ENCODE measurements at places on chromosomes 3 and 15.

- DNase-seq, result no peak
These were observed 126.8 kb downstream of the PEAK1 start for GRCh38 chr15:77292969-77293558.

- DNase-seq, result no peak
These were observed 78.7 kb downstream of the SLC9A9 start for GRCh38 chr3:143769616-143770015.

GRCh38 chr15:76575679-76576078, 239.1 kb downstream of the ISL2 start:
- no peak for DNase-seq

- DNase-seq, result no peak
These were observed 17.9 kb upstream of the ABI3BP start for GRCh38 chr3:101011136-101011535.

- no peak for DNase-seq
These were observed 68.7 kb upstream of the ADPGK start for GRCh38 chr15:72852273-72852672.

GRCh38 chr3:170680593-170680992, 94.7 kb upstream of the SLC7A14 start:
- no peak for DNase-seq

DNA sequence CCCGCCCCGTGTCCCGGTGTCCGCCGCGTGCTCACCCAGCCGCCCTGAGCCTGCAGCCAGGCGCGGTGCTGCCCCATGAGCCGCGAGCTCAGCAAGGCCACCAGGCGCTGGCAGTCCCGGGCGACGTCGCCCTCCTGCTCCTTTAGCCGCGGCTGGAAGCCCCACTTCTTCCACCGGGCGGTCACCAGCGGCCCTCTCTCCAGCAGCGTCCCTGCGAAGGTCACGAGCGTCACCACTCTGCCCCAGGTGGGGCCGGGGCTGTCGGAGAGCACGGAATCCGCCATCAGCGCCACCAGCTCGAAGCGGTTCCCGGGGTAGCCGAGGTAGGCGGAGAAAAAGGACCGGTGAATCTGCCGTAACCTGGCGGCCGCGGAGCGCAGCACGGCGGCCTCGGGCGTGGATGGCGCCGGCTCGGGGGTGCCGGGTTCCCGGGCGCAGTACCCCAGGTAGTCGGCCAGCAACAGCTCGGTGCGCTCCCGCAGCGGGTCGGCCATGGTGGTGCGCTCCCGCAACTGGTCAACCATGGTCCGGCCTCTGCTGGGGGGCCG, 298 bp downstream of the BCL2L10 start:
- DNase-seq, result no peak

All from D721Med (cell line).